ENCODE measurements at places on chromosomes 5 and 9.

GRCh38 chr9:110027671-110028081 lies 180.3 kb downstream of the C9orf152 start:
- no peak for DNase-seq

- DNase-seq, result no peak
Observed at GRCh38 chr9:98801969-98802371, 5.5 kb upstream of the GALNT12 start.

- no peak for DNase-seq
Observed at GRCh38 chr5:177336112-177336511, 15.4 kb downstream of the LMAN2 start.

DNA sequence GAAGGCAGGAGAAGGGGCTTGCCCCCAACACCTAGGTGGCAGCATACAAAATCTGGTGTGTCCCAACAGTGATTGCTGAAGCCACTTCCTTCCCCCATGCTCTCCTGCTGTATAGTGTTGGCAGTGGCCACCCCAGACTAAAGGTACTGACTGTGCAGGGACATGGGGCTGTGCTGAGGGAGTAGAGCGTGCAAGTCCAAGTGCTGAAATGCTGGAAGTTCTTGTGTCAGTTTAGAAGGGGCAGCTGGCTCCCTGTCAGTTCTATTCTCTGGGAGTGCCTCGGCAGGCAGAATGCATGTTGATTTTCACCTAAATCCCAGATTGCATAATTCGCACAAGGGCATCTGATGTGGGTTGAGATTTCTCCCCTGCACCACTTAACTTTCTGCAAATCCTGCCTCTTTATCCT lies 68.6 kb downstream of the GDNF start:
- DNase-seq, result no peak

Measured in B cell (primary cell).